ENCODE measurements at places on chromosomes 1 and 21.

GRCh38 chr1:159953536-159954515 is at the start of gene SLAMF9:
SLAMF9 (minus strand) TSS chr1:159954237; CDS start chr1:159954137, 100 bp downstream.
- DNase-seq: peak; percentile 74

DNA sequence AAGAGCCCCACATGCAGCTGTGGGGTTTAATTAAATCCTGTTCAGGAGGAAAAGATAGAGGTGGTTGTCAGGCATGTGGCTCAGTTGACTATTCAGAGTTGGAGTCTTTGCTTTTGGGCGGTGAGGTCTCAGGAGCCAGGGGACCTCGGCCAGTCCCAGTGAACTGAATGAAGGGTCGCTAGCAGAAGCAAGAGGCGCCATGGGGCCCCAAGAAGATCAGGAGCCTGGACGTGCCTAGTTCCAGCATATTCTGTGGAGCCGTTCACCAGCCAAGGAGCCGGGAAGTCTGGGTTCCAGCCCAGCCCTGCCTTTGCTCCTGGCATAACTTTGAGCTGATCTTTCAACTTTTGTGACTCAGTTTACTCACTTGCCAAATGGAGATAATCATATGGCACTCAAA is 217.7 kb upstream of the IRF2BP2 start:
- DNase-seq: no peak

DNA sequence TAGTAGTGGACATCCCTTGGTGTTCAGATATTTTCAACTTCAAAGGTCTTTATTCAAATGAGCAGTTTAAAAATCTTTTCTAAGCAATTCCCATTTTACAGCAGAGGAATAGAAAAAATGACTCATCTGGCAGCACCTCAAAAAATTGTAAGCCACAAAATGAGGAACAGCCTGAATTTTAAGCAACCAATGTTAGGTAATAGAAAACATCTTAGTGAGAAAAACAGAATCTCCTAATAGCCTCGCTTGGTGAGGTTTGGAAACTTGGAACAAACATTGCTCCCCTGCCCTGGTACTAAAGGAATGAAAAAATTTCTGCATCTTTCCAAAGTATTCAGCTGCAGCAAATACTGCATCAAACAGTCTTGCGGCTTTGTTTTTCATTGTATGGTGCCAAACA is 264.4 kb downstream of the NTNG1 start:
- DNase-seq: peak; percentile 45

GRCh38 chr1:40989066-40989465 is 9.6 kb downstream of the CTPS1 start:
- no peak for DNase-seq

- DNase-seq: no peak
Observed at GRCh38 chr21:15277466-15277865, 212.7 kb upstream of the NRIP1 start.

- DNase-seq: no peak
Observed at GRCh38 chr1:204523605-204524215, 7.5 kb downstream of the MDM4 start.

DNA sequence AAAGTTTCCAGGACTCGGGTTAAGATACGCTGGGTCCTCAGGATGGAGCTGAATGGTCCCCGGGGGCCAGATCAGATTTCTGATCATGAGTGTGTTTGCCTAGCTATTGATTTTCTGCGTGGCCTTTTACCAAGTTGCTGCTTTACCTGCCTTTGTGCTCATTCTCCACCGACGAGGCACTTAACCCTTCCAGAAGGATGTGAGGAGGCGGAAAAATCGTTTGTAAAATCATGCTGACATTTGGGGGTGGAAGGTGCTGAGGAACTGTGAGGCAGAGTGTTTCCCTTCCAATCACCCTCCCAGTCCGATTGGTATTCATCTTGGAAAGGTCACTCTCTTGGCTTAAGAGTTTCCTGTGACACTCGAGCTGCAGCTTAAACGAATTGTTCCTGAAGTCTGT is 337.1 kb upstream of the KAZN start:
- DNase-seq: no peak

DNA sequence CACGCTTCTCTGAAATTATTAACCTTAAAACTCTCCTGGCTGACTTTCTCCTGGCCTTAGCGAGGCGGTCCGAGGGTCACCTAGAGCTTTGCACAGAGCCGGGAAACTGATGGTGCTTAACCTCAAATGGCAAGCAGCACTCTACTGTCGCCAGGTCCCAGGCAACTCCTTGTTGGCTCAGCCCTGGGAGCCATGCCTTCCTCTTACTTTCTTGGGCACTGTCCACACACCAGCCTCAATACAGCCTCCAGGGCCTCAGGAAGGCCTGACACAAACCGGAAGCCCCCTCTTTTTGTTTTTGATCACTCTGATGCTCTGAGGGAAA is 3.8 kb downstream of the TRABD2B start:
- no peak for DNase-seq

DNA sequence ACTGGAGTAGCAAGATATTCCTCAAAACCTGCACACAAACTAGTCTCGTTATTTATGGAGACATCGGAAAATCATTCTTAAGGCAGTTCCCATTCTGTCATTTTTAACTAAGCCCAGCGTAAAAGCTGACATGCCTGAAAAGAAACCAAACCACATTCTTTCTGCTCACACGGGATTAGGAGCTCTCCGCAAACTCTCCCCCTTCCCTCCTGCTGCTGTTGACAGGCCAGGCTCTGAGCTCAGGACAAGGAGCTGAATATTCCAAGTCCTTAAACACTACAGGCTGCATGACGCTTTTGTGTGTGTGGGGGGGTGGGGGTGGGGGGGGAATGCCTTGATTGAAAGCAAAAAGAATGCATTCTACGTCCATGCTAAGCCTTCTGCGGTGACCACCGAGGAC is 5.2 kb downstream of the OLIG1 start:
- DNase-seq: no peak

- no peak for DNase-seq
Observed at GRCh38 chr1:174445817-174446216, 1.9 kb upstream of the GPR52 start.

DNA sequence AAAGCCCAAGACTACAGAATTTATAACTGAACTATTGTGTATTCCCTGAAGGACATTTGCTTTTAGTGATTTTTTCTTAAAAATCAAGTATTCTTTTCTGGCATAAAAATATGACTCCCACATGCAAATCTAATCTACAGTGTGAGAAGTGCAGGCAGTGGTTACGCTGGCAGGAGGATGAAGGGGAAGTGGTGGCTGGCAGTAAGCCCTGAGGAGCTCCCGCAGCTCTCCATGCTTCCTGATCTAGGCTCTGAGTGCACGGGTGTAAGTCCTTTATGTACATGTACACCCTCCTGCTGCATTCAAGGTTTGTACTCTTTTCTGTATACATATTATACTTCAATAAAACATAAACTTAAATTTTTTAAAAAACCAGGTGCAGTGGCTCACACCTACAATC is 67.5 kb upstream of the PRDX6 start:
- peak; percentile 76 for DNase-seq

GRCh38 chr1:1140673-1141072 is 24.8 kb upstream of the C1orf159 start:
- no peak for DNase-seq

- DNase-seq: no peak
Observed at GRCh38 chr1:73637264-73637663, 560.7 kb downstream of the LRRIQ3 start.

DNA sequence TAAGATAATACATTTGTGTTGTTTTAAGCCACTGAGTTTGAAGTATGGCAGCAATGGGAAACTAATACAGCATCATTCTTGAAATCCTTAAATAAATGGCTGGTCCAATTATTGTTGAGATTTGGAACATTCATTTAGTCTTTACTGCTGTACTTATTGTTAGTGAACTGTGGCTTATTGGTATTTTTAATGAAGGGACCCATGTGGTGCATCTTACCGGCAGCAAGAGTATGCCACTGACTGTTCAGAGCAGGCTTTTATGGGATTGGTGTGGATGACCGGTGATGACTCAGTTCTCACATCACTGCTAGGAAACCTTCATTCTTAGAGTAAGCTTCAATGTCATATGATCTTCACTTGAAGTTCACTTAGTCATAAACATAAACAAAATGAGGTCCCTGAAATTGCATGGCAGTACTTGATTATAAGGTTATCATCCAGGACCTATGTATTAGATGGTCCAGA is 31.5 kb downstream of the PRKAA2 start:
- DNase-seq: peak; percentile 74

DNA sequence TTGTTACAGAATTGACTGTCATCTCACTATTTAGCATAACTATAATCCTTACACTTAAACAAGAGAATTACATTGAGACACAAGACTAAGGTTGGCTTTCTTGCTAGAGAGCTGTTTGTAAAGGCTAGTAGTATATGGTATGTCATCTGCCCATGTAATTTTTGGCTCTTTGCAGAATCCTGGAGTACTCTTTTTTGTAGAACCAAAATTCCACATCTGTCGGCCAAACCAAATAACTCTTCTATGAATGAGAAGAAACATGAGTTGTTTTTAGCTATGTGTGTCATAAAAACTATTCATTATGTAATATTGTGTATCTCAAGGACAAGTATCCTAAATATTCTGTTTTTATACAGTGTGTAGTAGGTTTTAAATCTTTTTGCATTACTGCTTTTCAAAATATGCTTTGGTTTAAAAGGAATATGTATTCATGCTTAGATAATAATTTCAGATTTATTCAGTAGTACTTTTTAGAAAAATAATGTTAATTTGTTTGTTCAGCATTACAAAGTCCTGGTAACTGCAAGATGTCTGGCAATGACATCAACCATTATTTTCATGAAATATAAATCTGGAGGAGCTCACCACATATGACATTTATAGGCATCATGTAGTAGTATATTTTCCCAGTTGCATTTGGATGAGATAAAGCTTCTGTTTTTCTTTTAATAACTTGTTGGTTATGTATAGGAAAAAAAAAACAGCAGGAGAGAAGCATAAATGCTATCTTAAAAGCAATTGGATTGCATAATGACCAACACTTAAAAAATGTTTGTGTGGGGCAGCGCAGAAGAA is 159.8 kb downstream of the HS2ST1 start:
- peak; percentile 12 for DNase-seq

DNA sequence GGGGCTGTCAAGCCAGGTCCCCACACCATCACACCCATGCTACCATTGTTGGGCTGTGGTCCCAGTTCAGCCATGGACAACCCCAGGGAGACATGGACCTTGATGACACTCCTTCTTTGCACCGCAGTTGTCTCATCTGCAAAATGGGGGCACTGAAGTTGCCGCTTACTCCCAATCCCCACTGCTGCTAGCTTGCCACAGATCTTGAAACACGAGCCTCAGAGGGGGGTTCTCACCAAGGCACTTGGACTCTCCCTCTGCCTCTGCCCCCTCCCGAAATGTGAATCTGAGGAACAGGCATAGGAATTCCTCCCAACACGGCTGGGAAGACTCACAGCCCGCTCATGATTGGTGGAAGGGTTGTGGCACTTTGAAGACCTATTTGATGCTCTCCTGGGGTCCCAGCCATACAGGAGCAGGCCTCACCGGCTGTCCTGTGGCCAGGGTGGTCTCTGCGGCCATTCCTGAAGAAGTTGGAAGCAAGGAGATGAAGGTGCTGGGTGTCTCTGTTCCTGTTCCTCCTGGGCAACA is 31.1 kb downstream of the RUNX3 start:
- no peak for DNase-seq

DNA sequence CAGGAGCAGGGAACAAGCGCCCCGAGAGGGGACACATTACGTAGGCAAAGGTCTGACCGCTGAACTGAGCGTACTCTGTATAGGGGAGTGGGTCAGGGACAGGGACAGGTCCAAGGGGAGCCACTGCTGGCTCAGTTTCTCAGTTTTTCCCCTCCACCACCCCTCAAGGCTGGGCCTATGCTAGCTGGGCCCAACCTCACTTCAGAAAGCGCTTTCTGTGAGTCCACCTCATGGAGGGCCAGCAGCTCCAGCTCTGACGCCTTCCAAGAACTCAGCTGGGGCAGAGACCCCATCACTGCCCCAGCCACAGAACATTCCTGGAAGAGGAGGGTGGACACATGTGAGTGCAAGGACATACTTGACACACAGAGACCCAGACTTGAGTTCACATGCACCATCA is 242.0 kb downstream of the FOXD2 start:
- DNase-seq: no peak

DNA sequence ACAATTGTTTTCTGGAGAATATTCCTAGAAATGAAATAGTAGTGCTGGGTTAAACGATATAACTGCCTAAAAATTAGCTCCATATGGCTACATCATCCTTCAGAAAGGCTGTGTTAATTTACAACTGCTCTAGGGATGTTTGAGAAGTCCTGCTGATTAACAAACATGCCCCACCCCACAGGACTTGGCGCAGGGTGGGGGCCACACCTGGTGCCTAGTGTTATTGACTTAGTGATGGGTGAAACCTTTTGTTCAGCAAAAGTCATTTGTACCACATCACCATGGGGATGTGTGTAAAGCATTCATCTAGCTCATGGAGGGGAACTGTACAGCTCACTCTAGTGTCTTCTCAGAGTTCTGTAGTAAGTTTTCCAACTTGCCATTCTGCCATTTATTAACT is 492.8 kb downstream of the CAMTA1 start:
- DNase-seq: no peak

DNA sequence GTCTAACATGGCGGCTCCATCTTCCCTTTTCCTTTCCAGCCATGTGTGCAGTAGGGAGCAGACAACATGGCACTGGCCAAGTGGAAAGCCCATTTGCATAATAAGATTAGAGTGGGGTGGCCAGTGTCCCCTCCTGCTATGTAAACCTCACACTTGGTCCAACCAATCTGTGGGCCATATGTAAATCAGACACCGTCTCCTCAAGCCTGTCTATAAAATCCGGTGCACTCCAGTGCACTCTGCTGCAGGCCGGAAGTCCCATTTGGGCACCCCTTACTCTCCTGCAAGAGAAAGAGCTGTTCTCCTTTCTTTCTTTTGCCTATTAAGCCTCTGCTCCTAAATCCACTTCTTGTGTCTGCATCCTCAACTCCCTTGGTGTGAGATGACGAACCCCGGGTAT is 44.1 kb downstream of the OLFML3 start:
- no peak for DNase-seq

GRCh38 chr1:216984536-216984935 is 261.3 kb upstream of the ESRRG start:
- DNase-seq: no peak

- DNase-seq: peak; percentile 97
Observed at GRCh38 chr1:245085508-245086095, 69.2 kb upstream of the KIF26B start.

DNA sequence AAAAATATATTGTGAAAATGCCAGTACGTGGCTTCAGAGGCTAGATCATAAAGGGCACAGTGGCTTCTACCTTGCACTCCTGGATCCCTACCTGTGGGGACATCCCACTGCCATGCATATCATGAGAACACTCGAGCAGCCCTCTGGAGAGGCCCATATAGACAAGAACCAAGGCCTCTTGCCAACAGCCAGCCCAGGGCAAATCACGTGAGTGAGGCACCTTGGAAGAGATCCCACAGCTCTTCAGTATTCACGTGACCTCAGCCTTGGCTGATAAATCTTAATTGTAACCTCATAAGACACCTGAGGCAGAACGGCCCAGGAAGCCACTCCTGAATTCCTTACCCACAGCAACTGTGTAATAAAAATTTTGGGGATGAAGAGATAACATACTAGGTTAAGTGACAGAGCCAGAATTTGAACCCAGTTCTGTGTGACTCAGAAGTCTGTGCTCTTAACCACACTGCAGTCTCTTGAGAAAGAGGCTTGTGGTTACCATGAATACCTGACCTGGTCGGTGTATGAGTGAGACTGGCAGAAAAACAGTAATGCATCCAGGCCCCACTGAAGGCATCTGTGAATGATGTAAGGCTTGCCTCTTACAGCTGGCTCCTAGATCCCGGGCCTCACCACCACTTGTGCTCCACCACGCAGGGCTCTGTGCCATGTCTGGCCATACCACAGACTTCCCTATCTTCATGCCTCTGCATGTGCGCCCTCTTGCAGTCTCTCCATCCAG is 6.9 kb upstream of the A3GALT2 start:
- DNase-seq: peak; percentile 86

- DNase-seq: peak; percentile 20
Observed at GRCh38 chr1:78408810-78409209, 82.0 kb upstream of the PTGFR start.
